Osteocyte (in vitro differentiated cells): ENCODE measurements at places on chromosomes 16 and 17. TPM values are rescaled to one million over a fixed set of nuclear protein-coding genes. Genes with fewer than 3 reads are reported as not detected.

GRCh38 chr16:77679901-77680300, 42.4 kb upstream of the NUDT7 start:
- no peak for DNase-seq

GRCh38 chr16:80804526-80805383, at the start of gene CDYL2:
Gene CDYL2, minus strand, starts transcription at chr16:80804598. Its CDS starts 425 bp downstream, at chr16:80804173.
- no peak for DNase-seq

The LRRC37A gene
- total RNA-seq, result 3.5 and 4.1 TPM in 2 replicates

DNA sequence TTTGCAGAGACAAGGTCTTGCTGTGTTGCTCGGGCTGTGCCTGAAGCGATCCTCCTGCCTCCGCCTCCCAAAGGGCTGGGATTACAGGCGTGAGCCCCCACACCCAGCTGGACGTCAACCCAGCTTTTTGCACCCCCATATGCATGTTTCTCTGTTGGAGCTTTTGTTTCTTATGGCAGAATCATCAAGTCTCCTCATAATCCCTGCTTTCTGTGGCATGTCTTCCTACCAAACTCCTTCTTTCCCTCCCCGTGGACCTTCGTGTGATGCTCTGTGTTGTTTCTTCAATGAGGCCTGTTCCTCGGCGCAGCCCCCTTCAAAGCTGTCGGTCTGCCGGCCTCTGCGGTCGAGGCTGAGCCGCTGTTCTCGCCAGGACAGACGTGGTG, 71.6 kb downstream of the METRNL start:
- DNase-seq, result no peak

DNA sequence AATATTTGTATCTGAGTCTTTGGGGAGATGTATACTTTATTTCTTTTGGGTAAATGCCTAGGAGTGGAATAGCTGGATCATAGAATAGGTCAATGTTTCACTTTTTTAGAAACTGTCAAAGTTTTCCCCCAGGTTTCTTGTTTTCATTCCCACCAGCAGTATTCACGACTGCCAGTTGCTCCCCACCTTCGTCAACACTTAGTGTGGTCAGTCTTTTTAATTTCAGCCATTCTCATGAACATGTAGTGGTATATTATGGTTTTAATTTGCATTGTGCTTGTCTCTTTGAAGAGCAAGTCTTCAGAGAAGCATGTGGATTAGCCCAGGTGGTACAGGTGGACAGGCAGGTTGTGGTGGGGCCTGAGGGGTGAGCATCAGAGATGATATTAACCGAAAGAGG, 53.8 kb downstream of the TEKT5 start:
- DNase-seq, result no peak

The PRAC2 gene
- total RNA-seq, result not detected in 2 replicates

DNA sequence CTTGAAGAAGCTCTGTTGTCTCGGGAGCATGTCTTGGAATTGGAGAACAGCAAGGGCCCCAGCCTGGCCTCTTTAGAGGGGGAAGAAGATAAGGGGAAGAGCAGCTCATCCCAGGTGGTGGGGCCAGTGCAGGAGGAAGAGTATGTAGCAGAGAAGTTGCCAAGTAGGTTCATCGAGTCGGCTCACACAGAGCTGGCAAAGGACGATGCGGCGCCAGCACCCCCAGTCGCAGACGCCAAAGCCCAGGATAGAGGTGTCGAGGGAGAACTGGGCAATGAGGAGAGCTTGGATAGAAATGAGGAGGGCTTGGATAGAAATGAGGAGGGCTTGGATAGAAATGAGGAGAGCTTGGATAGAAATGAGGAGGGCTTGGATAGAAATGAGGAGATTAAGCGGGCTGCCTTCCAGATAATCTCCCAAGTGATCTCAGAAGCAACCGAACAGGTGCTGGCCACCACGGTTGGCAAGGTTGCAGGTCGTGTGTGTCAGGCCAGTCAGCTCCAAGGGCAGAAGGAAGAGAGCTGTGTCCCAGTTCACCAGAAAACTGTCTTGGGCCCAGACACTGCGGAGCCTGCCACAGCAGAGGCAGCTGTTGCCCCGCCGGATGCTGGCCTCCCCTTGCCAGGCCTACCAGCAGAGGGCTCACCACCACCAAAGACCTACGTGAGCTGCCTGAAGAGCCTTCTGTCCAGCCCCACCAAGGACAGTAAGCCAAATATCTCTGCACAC, 21.2 kb downstream of the AKAP1 start:
- no peak for DNase-seq

- DNase-seq, result no peak
Observed at GRCh38 chr16:68217506-68217905, 18.4 kb downstream of the ESRP2 start.

GRCh38 chr16:20673882-20674683, 23.4 kb downstream of the ACSM1 start:
- DNase-seq, result no peak

The UTS2R gene
- not detected in 2 replicates for total RNA-seq

The GPRC5C gene
- total RNA-seq, result 44.4 and 56.4 TPM in 2 replicates

- no peak for DNase-seq
Observed at GRCh38 chr16:17204644-17205043, 266.1 kb downstream of the XYLT1 start.

DNA sequence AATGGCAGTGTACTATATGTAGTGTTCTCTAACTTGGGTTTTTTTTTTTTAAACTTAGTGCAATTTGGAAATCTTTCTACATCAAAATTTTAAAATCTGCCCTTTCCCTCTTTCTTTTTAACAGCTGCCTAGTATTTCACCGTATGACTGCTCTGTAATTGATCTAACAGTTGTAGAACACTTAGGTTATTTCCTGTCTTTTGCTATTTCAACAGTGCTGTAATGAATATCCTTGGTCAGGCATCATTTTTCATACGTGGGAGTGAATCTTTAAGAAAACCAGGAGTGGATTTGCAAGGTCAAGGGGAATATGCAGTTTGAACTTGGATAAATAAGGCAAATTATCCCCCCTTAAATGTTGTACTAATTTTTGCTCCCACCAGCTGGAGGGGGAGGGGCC, 3.8 kb downstream of the NLRC5 start:
- DNase-seq, result no peak

The MPP2 gene
- total RNA-seq, result 3.5 and 4.4 TPM in 2 replicates

DNA sequence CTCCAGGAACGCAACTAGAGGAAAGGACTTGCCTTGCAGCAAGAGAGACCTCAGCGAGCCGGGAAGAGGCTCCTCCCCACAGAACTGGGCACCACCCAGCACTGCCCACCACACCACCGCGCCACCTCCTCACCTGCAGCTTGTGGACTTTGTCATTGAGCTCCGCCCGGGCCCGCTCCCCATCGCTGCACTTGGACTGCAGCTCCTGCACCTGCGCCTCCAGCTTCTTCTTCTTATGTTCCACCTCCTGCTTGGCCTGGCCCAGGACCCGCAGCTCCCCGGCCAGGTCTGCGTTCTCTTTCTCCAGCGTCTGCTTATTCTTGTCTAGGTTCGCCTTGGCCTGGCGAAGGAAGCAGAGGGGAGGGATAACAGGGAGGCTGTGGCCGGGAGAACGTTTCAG, 76.7 kb downstream of the NDE1 start:
- DNase-seq, result no peak

The XYLT1 gene
- 9.0 and 11.1 TPM in 2 replicates for total RNA-seq

DNA sequence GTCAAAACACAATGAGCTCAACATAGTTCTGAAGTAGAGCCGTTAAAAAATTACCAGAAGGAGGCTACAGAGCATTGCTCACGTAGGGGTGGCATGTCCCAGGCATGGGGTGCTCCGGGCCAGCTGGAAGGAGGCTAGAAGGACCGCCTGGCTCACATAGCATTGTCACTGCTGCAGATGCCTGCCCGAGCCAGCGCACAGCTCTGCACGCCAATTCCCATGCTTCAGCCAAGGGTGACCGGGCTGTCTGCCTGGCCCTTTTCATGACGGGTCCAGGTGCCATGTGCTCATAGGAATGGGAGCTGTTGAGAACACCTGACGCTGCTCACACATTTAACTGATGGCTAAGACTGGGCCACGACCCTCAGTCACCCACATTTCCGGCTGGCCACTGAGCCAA, 228.9 kb upstream of the FOXF1 start:
- no peak for DNase-seq

DNA sequence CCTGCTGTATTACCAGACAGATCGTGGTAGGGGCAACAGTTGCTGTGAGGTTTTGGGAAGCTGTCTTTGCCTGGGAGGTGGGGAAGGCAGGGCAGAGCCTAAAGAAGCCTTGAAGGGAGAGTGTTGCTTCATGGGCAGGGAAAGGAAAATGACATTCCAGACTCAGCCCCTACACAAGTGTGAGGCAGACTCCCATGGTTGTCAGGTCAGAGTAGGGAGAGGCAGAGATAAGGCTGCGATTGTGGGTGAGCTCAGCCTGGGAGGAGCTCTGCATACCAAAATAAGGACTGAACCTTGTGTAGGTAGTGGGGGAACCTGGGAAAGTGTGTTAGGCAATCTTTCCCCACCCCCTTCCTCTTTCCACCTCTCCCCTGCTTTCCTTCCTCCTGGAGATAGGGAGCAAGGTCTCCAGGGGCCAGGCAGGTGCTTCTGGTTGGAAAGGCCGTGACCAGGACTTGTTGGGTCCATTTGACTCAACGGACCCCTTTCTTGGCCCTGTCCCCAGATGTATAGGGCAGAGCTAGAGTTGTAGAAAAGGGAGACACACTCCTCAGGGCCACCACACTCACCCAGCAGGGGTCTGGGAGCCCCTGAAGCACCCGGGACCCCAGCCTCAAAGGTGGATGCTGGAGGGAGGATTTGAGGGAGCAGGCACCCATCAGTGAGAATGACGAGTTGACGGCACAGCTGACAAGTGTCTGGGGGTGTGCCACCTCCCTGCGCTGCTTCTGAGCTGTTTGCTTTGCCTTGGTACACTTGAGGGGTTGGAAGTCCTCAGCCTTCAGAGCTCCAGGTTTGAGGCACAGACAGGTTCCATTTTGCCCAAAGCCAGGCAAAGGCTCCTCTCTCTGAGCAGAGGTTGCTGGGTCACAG, 18.5 kb upstream of the TOB1 start:
- DNase-seq, result peak; percentile 75

DNA sequence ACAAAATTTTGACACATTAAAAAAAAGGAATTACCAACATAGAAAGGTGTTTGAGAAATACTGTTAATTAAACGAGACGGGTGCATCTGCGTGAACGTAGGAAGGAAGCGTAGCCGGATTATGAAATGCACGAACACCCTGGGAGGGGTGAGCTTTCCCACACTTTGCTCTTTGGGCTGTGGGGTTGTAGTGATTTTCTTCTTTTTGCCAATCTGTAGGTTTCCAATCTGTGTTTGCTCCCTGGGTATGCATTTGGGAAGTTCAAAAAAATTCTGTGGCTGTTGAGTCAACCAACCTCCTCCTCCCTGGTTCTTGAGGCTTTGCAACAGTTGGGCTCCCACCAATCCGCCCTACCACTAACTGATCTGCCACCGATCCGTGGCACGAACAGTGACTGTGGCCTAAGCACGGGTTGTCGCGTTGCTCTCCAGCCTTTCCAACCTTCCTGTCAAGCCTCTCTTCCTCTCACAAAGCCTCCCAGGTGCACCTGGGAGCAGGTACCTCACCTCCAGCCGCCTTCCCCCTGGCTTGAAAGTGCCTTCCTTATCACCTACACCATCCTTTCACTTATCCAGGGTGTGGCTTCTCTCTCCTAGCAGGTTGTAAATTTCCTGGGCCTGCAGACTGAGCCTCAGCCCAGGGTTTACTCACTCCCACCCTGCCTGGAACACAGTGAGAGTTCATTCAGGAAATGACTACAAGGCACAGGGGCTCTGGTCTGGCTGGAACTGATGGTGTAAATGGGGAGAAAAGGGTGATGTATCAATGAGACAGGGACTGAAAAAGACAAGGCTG, 16.6 kb downstream of the RTN4RL1 start:
- no peak for DNase-seq

DNA sequence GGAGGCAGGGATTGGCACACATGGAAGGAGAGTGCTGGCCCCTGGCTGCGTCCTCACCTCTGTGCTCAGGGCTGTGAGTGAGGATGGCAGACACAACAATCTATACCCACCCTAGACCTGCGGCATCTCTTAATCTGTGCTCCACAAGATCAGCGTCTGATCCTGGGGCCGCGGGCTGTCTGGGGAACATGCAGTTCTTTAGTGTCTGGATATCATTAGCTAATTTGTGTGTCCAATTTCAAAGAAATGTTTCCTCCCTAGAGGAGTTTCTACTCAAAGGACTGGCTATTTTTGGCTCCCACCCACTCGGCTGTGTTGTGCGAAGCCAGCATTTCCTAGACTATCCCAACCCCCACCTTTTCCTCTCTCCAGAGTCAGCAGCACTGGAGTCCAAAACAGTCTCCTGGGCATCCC, 93.8 kb downstream of the GRIN2A start:
- DNase-seq, result no peak

GRCh38 chr17:79252886-79253285, 178.3 kb downstream of the ENGASE start:
- no peak for DNase-seq

DNA sequence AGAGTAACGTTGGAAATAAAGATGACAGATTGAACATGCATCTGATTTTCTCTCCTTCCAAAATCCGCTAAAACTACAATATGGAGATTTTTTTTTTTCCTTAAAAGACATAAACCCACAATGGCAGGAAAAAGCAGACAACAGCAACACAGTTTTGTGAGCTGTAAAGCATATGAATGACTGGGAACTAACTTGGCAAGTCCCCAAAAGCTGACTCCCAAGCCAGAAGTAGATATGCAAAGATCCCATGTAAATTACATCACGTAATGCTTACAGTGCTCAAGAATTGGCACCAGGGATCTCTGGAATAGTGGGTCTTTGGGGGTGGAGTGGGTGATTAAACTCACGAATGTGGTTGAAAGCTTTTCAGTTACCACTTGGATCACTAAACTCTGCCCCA, 106.6 kb downstream of the ELAC2 start:
- no peak for DNase-seq

The CHST5 gene
- 0.27 TPM in 1 of 2 replicates, not detected in the other for total RNA-seq

DNA sequence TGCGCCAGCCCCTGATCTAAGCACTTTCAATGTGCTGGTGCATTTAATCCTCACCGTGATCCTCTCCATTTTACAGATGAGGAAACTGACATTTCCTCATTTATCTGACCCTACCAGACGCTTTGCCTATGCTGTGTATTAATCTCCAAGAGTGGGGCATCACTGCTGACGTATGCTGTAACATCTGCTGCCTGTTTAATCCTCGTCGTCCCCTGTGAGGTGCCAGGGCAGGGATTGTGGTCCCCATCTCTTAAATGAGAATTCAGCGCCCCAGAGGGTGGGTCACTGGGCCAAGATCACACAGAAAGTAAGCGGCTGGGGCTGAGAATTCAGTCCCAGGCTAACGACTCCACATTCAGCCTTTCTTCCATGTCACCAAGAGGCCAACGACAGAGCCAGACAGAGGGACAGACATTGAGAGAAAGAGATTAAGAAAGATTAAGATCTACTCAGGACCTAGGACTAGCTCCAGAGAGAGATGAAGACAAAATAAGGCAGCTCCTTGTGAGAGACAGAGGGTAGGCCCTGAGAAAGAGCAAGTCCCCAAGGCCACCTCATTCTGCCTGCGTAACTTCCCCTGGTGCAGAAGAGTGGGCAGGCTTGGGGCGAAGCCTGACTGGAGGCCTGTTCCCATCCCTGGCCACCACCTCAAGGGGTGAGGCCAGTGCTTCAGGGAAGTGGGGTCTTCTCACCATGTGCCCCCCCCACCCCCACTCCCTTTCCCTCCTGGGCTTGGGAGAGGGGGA, 13.5 kb downstream of the CACNA1G start:
- DNase-seq, result no peak

- no peak for DNase-seq
Observed at GRCh38 chr16:21083729-21084268, 66.8 kb downstream of the DNAH3 start.
